Neural progenitor cell (in vitro differentiated cells): ENCODE measurements at places on chromosomes 13 and 19. TPM values are rescaled to one million over a fixed set of nuclear protein-coding genes. Genes with fewer than 3 reads are reported as not detected.

- no peaks in the 10 kb centered on the region for H3K4me1 ChIP-seq
- H3K27ac ChIP-seq: no peak overlapping the region
- H3K4me3 ChIP-seq: no peak overlapping the region
- DNase-seq: no peak
- H3K36me3 ChIP-seq: no peaks in the 10 kb centered on the region
Measured at GRCh38 chr19:38401148-38401547, 1.7 kb upstream of the FAM98C start.

DNA sequence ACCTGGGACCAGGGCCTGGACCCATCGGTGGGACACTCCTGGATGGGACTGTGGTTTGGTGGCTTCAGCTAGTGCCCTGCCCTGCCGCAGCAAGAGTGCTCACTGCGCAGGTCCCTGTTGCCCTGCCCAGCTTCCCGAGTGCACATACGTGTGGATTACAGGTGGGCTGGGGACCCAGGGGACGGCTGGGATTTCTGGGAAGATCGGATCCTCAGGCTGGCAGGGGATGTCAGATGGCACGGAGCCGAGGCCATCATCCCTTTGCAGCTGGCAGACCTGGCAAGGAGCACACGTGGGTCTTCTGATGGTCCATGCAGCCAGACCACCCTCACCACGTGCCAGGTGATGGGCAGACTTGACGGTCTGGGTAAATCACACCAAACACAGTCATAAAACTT is 69.3 kb downstream of the CHST8 start:
- H3K27me3 ChIP-seq: no peaks in the 10 kb centered on the region
- no peaks in the 10 kb centered on the region for H3K36me3 ChIP-seq
- H3K4me1 ChIP-seq: no peaks in the 10 kb centered on the region
- H3K4me3 ChIP-seq: no peak overlapping the region
- DNase-seq: no peak
- H3K27ac ChIP-seq: no peak overlapping the region

GRCh38 chr19:917323-918151 is at the start of gene KISS1R:
TSS of gene KISS1R (plus strand) at chr19:917333. CDS start at chr19:917503, 170 bp downstream.
- no peaks in the 10 kb centered on the region for H3K36me3 ChIP-seq
- peaks cover 13% of the 10 kb centered on the region for H3K4me1 ChIP-seq
- DNase-seq: peak; percentile 93
- H3K27ac ChIP-seq: no peak within 1 kb of the TSS
- H3K4me3 ChIP-seq: peak within 1 kb of the TSS; percentile 58

DNA sequence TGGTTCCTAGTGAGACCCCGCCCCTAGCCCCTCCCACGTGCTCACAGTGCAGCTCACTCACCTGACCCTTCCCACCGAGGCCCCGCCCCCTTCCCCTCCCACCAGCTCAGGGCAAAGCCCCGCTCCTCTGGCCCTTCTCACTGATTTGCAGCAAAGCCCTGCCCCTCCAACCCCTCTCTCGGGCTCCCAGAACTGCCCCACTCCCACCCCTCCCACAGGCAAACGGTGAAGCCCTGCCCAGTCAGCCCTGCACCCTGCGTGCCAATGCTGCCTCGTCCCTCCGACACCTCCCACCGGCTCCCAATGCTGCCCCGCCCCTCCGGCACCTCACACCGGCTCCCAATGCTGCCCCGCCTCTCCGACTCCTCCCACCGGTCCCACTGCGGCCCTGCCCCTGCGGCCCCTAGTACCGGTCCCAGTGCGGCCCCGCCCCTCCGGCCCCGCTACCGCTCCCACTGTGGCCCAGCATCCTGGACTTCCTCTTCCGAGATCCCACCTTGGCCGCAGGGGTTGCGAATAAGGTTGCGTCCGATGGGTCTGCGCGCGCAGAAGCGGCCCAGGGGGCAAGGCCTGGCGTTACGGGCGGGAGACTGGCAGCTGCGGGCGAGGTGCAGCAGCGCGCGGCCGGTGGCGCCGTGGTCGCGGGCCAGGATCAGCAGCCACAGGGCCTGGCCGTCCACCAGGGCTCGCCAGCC is 834 bp downstream of the FBXO27 start:
- H3K4me1 ChIP-seq: no peaks in the 10 kb centered on the region
- peak overlapping the region; percentile 74 for H3K4me3 ChIP-seq
- peaks cover 16% of the 10 kb centered on the region for H3K27me3 ChIP-seq
- DNase-seq: peak; percentile 99

DNA sequence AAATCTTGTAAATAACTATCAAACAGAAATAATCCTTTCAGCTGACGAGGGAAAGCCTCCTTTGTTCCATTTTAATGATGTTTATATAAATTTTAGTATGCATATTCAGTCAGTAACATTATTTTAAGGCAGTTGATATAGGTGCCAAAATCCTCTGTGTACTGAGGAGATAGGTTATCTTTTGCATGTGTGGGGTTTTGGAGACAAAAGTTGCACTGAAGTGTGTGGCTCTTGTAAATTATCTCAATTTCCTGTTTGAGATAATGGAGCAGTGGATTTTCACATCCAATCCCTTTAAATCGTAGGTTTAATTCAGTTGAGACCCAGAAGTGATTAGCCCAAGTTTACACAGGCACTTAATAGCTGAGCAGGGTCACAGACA is 106.6 kb downstream of the RGCC start:
- H3K27me3 ChIP-seq: no peaks in the 10 kb centered on the region
- H3K27ac ChIP-seq: no peak overlapping the region
- H3K4me1 ChIP-seq: peaks cover 40% of the 10 kb centered on the region
- DNase-seq: no peak
- H3K36me3 ChIP-seq: no peaks in the 10 kb centered on the region
- H3K4me3 ChIP-seq: no peak overlapping the region

- DNase-seq: no peak
- H3K27me3 ChIP-seq: no peaks in the 10 kb centered on the region
- H3K27ac ChIP-seq: no peak overlapping the region
- peaks cover 18% of the 10 kb centered on the region for H3K4me1 ChIP-seq
- H3K36me3 ChIP-seq: no peaks in the 10 kb centered on the region
- H3K4me3 ChIP-seq: no peak overlapping the region
Measured at GRCh38 chr13:67119481-67119894, 110.6 kb downstream of the PCDH9 start.

GRCh38 chr13:33109271-33109697 is 93.1 kb downstream of the KL start:
- no peak overlapping the region for H3K27ac ChIP-seq
- H3K4me3 ChIP-seq: no peak overlapping the region
- H3K36me3 ChIP-seq: no peaks in the 10 kb centered on the region
- H3K4me1 ChIP-seq: no peaks in the 10 kb centered on the region
- no peak for DNase-seq

DNA sequence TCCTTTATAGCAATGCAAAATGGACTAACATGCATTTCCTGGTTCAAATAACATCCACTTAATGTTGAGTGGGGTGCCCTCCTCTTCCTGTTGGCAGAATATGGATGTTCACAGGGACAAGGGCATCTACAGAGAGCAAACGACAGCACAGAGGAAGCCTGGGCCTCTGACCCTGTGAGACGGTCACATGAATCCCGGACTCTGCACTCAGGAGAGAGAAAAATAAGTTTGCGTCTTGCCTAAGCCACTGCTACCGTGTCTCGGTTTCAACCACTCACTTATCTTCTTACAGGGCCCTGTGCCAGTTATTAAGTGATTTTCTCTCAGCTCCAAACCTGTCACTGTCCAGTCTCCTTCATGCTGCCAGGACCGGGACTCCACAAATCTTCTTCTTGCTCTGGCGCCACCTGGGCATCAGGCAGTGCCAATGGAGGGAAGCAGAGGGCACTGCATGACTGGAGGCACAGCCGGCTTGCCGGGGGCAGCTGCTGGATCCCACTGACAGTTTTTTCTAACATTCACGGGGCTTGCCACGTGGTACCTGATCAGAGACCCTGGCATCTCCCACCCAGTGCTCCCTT is 11.8 kb downstream of the LIG1 start:
- H3K4me1 ChIP-seq: no peaks in the 10 kb centered on the region
- no peak overlapping the region for H3K4me3 ChIP-seq
- DNase-seq: no peak
- H3K27me3 ChIP-seq: no peaks in the 10 kb centered on the region

GRCh38 chr13:85900521-85900920 is 101.3 kb upstream of the SLITRK6 start:
- H3K27me3 ChIP-seq: no peaks in the 10 kb centered on the region
- H3K27ac ChIP-seq: no peak overlapping the region
- DNase-seq: no peak

DNA sequence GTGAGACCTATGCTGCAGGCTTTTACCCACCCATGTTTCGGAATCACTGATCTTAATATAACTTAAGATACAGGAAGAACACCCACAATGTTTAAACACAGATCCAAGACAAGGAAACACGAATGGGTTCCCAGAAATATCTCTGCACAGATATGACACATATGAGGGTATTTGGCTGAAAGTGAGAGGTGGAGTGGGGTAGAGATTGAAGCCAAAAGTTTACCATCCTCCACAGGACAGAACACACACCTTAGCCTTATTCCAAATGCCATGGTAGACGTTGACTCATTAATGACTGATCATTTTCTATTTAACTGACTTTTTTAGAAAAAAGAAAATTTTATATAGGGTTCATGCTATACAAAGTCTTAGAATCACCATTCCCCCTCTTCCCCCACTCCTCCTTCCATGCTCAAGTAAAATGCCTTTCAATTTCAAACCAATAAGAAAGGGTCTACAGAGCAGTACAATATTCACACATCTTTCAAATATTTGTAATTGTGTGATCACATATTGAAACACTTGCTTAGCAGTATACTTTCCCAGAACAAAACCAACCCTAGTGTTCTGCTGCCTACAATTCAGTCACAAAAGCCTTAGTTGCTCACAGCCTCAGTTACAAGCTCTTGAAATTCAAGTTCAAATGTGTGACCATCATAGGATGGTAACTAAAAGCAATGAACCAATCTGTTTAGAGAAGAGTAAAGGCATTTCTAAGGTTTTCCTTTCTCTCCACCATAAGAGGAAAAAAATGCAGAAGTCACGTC is 11.8 kb upstream of the DOCK9 start:
- H3K4me1 ChIP-seq: peaks cover 8% of the 10 kb centered on the region
- no peak overlapping the region for H3K4me3 ChIP-seq
- no peak for DNase-seq
- no peaks in the 10 kb centered on the region for H3K36me3 ChIP-seq
- H3K27me3 ChIP-seq: no peaks in the 10 kb centered on the region

- no peak overlapping the region for H3K4me3 ChIP-seq
- H3K36me3 ChIP-seq: no peaks in the 10 kb centered on the region
- peaks cover 8% of the 10 kb centered on the region for H3K27me3 ChIP-seq
- H3K27ac ChIP-seq: no peak overlapping the region
Measured at GRCh38 chr19:35750167-35750566, 1.8 kb downstream of the LIN37 start.

GRCh38 chr19:8456064-8456463 is 11.3 kb downstream of the HNRNPM start:
- peaks cover 43% of the 10 kb centered on the region for H3K4me1 ChIP-seq
- peak; percentile 58 for DNase-seq
- H3K36me3 ChIP-seq: peaks cover 10% of the 10 kb centered on the region
- no peak overlapping the region for H3K4me3 ChIP-seq
- H3K27ac ChIP-seq: no peak overlapping the region
- H3K27me3 ChIP-seq: no peaks in the 10 kb centered on the region

The KLK14 gene
- total RNA-seq: not detected in 2 replicates

The FGF22 gene
- 0.37 TPM in 1 of 2 replicates, not detected in the other for total RNA-seq

The ZNF433 gene
- total RNA-seq: 8.2 and 8.3 TPM in 2 replicates

The RNF225 gene
- total RNA-seq: 0.62 TPM in 1 of 2 replicates, not detected in the other

The APOC1 gene
- total RNA-seq: 16.1 and 17.6 TPM in 2 replicates

The TEX26 gene
- not detected in 2 replicates for total RNA-seq

The ZNF610 gene
- 13.0 and 13.1 TPM in 2 replicates for total RNA-seq

The UBE2L5 gene
- not detected in 2 replicates for total RNA-seq

The ZIC5 gene
- total RNA-seq: 29.0 and 35.7 TPM in 2 replicates
